ENCODE measurements at places on chromosomes 16 and 17.
A peak's percentile ranks its signal among the peaks of the same experiment; 100 is the strongest.

DNA sequence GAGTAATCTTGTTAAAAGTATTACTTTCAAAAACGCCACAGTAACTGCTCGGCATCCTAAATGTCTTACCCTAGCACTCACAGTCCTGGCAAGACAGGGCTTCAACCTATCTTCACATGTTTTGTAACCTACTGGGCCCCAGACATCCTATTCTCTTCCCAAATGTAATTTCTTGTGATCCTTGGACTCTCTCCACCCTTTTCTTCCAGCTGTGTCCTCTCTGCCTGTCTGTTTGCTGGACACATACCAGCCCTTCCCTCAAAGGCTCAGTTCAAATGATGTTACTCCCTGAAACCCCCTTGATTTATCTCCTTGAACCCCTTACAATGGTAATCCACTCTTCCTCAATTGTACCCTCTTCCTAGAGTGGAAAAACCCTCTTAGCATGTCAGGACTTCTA lies 60.1 kb upstream of the CNEP1R1 start:
- no peak for DNase-seq

DNA sequence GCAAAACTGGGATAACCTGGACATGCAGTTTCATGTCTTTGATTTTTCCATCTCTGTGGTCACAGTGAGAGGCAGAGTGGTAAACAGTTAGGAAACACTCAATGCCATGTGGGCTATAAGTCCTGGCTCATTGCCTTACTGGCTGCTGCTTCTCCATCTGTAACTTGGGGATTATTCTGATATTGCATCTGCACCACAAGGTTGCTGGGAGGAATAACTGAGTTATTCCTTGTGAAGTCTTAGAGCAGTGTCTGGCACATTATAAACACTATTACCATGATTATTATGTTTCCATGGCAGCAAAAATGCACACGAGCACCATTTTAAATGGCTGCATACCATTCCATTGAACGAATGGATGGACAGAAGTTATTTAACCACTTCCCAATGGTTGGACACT lies 111.7 kb upstream of the CDH5 start:
- DNase-seq = no peak

GRCh38 chr17:13735861-13736260 lies 134.1 kb upstream of the HS3ST3A1 start:
- no peak for DNase-seq

DNA sequence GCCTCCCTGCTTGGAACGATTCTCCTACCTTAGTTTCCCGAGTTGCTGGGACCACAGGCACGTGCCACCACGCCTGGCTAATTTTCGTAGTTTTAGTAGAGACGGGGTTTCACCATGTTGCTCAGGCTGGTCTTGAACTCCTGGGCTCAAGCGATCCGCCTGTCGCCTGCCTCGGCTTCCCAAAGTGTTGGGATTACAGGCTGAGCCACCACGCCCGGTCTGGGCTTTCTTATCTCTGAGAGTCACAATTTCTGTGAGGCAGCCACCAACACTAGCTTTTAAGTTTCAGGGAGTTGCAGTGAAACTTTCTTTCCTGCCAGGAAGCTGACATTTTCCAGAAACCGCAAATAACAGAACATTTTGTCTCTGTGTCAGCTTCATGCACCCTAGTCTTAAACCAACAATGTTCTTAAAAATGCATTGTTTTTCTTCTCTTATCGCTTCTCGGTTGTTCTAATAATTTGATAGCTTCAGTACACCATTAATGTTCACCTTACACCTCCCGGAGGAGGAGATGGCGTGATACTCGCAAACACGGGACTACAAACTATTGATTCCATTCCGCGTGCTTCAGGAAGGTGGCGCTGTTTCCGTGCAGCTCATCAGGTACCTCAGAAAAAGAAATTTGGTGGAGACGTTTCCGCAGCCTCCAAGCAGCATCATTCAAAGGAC lies 7.4 kb upstream of the DHRS7B start:
- peak; percentile 62 for DNase-seq
